Stimulated activated CD8-positive, alpha-beta memory T cell treated with anti-CD3 and anti-CD28 coated beads, Interleukin-7, amount 100 ng/mL, for 1 hour (primary cell): ENCODE measurements at places on chromosomes 2 and 18.

GRCh38 chr2:214504599-214505376, 93.9 kb downstream of the VWC2L start:
- DNase-seq: no peak

DNA sequence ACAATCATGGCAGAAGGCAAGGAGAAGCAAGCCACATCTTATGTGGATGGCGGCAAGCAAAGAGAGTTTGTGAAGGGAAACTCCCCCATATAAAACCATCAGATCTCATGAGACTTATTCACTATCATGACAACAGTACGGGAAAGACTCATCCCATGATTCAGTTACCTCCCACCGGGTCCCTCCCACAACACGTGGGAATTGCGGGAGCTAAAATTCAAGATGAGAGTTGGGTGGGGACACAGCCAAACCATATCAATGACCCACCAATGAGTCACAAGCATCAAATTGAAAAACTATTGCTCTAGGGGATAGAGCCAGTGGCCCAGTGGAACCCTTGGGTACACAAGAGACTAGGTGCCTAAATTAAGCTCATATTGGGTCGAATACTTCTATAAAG, 157.4 kb downstream of the FBXO15 start:
- DNase-seq: no peak

- no peak for DNase-seq
These were observed 111.9 kb downstream of the C1D start for GRCh38 chr2:67950919-67951318.

- DNase-seq: no peak
These were observed 19.0 kb downstream of the ALK start for GRCh38 chr2:29902356-29902755.

DNA sequence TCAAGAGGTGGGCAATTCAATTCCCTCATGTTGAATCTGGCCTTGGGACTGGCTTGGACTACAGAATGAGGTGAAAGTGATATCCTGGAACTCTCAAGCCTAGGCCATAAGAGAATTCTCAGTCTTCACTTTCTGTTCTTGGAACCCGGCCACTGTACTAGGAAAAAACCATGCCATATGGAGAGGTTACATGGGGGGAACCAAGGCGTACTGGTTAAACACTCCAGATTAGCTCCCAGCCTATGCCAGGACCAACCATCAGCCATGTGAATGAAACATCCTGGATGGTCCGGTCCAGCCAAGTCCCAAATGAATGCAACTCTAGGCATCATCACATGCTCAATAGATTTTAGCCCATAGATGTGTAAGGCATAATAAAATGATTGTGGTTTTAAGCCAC, 56.4 kb downstream of the ZNF385B start:
- DNase-seq: no peak

DNA sequence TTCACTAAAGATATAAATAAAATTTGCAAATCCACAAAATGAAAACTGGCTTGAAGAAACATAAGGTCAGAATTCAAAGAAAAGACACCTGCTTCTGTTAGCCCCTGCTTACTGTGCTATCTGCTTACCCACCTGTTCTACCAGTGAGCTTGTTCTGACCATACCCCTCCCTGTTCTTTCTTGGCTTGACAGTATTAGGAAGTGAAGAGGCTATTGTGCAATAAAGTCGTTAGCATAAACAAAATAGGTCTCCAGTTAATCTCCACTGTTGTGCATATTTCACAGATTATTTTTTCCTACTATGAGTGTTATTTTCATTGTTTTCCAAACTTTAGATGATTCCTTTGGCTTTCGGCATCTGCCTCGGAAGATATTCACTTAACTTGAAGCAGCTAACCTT, 322.1 kb downstream of the CCDC85A start:
- DNase-seq: no peak

DNA sequence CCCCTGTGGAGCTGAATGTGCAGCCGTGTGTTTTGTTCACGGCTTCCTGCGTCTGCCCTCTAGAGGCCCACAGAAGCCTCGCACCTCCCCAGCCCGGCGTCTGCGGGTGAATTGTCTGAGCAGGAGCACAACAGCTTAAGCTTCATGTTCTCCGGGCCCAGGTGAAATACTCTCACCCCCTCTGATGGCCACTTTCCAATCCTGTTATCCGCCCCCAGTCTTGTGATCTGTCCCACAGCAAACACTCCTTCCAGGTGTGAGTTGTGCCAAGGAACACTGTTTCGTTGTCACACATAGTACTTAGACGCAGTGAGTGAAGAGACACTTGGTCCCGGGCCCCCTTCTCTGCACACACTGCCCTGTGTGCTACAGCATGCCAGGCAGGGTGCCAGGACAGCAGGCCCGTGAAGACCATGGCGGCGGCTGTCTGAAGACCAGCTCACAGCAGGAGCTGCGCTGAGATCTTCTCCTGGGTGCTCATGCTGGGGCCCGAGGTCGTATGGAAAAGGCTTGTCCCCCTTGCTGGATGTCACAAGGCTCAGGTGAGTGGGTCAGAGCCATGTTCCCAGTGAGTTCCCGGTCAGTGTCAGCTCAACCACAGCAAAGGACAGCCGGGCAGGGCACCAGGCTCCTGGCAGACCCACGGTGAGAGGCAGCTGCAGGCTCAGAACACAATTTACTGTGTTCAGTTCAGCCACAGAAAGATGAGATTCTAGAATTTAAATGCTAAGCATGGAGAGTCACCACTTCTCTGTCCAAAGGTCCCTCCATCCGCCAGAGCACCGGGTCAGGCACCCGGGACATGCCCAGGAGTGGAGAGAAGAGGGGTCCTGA, 6.8 kb upstream of the PXDN start:
- DNase-seq: no peak

DNA sequence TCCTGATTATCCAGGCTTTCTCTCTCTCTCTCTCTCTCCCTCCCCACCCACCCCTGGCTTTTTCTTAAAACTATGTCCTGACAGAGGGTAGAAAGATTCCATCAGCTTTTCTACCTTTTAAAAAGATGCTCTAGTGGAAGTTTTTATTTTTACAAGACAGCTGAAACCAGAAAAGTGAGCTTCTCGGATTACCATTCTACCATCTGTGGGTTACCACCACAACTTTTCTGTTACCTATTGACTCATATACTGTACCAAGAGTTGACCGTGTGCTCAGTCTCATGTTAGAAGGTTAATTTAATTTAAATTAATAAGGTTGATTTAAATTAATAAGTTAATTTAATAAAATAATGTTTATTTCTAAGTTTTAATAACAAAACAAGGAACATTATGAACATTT, 137.6 kb downstream of the UPP2 start:
- DNase-seq: no peak

GRCh38 chr2:209525331-209525730, 101.5 kb downstream of the MAP2 start:
- DNase-seq: no peak

- DNase-seq: no peak
These were observed 11.3 kb downstream of the EHBP1 start for GRCh38 chr2:62716768-62717167.

DNA sequence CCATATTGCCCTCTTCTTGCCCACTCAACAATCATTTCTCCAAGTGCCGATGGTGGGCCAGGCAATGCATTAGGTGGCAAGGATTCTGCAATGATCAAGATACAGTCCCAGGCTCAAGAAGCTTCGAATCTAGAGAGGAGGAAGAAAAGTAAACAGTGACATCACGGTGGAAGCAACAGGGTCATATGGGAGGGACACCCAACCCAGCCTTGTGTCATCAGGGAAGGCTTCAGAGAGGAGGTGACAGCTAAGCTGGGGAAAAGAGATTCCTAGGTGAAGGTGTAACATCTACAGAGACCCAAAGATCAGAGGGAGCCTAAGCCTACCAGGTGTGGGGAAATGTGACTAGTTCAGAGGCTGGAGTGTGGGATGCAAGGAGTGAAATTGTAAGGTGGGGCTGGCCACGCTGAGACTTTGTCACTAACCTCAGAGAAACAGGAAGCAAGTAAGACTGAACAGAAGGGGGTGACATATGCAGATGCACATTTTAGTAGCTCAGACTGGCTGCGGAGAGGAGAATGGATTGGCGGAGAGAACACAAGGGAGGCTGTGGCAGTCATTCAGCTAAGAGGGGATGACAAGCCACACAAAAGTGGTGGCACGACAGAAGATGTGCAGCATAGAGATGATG, 104.9 kb downstream of the ANKRD44 start:
- DNase-seq: no peak

DNA sequence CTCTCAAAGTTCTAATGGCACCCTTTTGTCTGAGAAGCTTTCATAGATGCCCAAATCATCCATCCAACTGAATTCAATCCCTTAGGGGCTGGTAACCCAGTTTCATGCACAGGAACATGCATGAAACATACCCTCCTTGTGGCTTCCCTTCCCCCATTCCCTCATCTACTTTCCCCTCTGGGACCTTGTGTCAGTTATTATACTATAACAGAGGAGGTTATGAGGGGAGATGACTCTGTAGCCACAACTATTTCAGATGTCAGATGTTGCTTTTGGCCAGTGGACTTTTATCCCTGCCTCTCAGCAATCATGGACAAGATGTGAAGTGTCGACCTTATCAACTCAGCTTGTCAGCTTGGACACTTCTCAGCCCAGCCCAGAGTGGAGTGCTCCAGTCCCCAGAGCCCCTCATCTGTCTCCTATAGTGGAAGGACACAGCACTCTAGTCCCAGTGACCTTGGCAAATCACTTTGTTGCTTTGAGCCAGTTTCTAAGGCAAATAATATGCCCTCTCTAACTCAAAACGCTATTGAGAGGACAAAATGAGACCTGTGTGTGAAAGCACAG, 8.4 kb downstream of the DHRS9 start:
- DNase-seq: no peak

- DNase-seq: no peak
These were observed 92.5 kb downstream of the FHOD3 start for GRCh38 chr18:36389811-36390581.

DNA sequence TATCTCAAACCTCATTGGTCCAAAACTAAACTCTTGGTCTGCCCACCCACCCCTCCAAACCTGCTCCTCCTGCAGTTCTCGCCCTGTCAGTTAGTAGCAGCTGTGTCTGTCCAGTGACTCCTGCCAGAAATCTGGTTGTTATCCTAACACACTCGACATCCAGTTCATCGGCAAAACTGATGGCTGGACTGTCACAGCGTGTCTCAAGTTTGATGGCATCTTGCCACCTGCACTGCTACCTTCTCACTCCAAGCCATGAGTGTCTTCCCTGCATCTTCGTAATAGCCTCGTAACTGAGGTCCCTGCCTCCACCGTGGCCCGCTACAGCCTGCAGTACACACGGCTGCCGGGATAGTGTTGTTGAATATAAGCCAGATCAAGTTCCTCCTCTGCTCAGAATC, 470.1 kb upstream of the RAB12 start:
- DNase-seq: no peak

- DNase-seq: no peak
These were observed 131.3 kb upstream of the CBLN2 start for GRCh38 chr18:72675394-72675793.

DNA sequence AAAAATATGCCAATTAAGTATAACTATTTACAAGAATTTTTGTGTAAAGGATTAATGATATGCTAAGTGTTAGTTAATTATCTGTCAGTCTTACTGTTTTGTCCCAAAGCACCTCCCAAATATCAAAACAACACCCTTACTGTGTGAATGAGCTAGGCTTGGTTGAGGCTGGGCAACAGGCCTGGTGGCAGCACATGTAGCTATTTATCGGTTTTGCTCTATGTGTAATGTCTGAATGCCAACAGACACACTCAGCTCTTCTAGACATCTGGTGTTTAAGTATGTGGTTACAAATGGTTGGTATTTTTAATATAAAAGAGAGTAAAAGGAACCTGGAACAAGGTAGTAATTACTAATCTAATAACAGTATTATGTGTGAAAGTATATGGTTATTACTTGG, 175.3 kb downstream of the RAB3GAP1 start:
- DNase-seq: no peak

GRCh38 chr2:3986530-3987258, 283.3 kb downstream of the DCDC2C start:
- DNase-seq: no peak

GRCh38 chr18:26863122-26863879, 2.2 kb downstream of the AQP4 start:
- no peak for DNase-seq

- DNase-seq: no peak
These were observed 26.1 kb downstream of the GAD1 start for GRCh38 chr2:170842785-170843184.

- DNase-seq: no peak
These were observed 64.9 kb downstream of the LPIN2 start for GRCh38 chr18:2948038-2948437.

DNA sequence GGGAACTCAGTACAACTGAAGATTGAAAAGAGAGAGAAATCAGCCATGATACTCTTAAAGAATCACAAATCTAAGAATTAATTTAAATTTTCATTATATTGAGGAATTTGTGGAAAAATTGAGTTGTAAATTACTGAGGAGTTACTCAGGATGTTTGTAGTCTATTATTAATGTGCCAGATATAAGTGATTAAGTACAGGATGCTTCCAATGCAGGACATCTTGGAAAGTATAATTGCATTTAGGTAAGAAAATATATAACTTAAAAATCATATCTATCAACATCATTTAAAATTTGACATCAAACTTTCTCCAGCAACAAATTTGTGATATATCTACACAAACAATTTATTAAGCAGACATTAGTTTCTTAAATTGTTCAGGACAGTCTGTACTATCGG, 1.3 kb downstream of the CALCRL start:
- DNase-seq: no peak

DNA sequence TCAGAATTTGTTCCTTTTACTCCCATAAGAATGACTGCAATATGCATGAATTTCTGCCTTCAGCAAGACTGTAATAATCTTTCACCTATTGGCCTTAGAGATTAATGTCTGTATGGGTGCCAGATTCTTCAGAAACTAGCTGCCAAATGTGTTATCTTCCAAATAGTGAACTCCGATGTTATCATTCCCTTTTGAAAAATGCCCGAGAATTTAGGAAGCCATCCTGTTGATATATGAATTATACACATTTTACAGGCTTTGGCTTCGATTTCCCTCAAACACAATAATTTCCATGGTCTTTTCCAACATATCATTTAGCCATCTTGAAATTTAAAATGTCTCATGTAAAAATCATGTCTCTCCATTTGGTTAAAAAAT, 101.5 kb downstream of the ZNF521 start:
- DNase-seq: no peak

DNA sequence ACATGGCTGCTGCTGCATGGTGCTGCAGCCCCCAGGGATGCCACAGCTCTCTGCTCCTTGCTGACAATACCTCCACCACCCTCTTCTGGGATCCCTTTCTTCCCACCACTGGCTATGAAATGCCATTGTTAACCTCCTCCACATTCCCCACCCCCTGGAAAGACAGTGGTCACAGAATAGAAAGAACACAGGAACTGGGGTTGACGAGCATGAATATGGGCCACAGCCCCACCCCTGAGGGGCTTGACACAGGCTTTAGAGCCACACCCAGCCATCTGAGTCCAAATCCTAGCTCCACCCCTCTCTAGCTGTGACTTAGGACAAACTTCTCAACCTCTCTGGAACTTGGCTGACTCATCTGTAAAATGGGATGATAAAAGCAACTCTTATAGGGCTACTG, 47.3 kb downstream of the TMEM163 start:
- DNase-seq: no peak

DNA sequence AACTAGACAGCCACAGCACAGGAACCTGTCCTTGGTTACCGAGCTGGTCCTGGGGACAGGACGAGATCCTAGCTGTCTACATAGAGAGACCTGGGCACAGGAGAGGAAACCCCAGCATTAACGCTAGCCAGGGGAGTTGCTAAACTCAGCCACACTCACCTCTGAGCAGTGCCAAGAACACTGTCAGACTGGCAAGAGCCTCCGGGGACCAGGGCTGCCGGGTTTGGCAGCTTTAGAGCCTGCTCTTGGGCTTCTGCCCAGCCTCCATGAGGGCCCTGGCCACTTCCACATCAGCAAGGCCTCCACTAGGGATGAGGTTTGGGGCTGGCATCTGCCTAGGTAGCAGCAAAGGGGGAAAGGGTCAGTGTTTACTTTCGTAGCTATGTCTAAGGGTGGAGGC, 6.7 kb downstream of the TMBIM1 start:
- DNase-seq: no peak
